ENCODE measurements at places on chromosomes 2 and 18.

DNA sequence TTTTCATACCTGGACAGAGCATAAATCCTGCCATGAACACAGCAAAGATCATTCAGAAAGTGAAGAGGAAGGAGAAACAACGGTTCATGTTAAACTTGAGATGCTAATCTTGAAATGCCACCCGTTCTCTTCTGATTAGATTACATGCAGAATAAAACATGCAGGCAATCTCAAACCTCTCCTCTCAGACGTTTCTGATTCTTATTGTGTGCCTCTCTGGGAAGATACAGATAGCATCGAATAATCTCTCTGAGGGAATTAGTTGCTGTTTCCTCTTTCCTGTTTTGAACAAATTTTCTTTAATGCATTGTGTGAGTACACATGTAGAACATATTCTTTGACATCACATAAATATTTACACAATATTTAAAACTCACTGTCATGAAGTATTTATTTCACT, 313.4 kb downstream of the PRKCE start:
- DNase-seq = no peak

- DNase-seq = no peak
These were observed 101.0 kb downstream of the UNC80 start for GRCh38 chr2:209872675-209873074.

GRCh38 chr18:74040459-74041332, 106.9 kb downstream of the FBXO15 start:
- no peak for DNase-seq

- no peak for DNase-seq
These were observed 106.6 kb upstream of the ID2 start for GRCh38 chr2:8575038-8575833.

DNA sequence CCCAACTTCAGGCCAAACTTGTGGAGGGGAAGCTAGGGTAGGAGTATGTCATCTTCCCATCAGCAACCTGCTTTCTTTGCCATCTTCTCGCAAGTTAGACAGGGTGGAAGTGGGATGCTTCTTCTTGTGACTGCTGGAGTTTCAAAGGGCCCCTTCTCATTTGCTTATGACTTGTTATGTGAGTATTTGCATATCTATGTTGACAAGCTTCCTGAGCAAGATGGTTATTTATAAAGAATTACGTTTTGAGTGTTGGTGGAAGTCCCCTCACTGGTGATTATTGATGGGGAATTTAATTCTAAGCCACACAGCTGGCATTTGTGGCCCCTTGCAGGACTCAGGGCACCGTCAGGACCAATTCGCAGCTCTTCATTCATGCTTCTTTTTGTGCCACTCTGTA, 791.0 kb downstream of the LRRTM4 start:
- no peak for DNase-seq

DNA sequence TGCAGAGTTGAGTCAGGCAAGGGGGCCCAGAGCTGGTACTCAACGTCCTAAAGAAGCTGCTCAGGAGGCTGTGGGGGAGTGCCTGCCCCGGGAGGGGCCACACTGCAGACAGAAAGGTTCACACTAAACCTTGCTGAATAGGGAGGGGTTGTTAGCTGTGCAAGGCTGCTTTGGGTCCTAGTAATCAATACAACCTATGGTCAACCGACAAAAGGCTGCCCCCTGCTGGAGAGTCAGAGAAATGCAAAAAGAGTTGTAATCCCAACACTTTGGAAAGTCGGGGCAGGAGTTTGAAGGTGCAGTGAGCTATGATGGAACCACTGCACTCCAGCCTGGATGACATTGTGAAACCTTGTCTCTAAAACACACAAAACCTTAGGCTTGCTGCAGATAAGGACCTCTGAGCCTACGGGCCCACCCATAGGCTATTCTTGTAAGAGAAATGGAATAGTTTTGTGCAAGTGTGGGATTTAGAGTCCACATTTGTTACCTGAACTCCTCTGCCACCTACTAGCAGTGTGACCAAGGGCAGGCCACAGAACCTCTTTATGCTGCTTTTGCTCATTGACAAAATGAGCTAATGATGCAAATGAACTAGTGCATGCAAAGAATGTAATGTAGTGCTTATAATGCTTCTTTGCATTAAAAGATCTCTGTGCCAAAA, 81.5 kb downstream of the PRPF40A start:
- no peak for DNase-seq

- DNase-seq = no peak
These were observed 1.8 kb downstream of the LAPTM4A start for GRCh38 chr2:20049637-20050036.

DNA sequence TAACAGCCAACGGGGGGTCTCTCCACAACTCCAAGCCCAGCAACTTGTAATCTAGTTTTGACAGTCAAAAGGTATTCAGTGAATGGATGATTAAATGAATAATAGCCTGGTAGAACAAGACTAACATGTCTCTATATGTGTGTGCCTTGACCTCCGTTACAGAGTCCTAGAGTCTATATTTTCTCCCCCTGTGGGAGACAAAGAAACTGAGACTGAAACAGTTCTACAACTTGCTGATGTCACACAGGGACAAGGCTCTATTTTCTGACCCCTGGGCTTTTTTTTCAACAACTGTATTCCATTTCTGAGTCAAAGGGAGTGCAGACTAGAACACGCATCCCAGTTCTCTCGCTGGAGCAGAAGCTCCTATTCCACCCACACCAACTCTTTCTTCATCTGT, 223.6 kb upstream of the AGAP1 start:
- DNase-seq = no peak

GRCh38 chr18:9696112-9696511, 12.0 kb upstream of the RAB31 start:
- no peak for DNase-seq

- DNase-seq = no peak
These were observed 3.2 kb upstream of the CHST9 start for GRCh38 chr18:27188309-27188708.

Measured in fibroblast of the conjunctiva (primary cell).